ENCODE measurements at places on chromosomes 1 and 21.

DNA sequence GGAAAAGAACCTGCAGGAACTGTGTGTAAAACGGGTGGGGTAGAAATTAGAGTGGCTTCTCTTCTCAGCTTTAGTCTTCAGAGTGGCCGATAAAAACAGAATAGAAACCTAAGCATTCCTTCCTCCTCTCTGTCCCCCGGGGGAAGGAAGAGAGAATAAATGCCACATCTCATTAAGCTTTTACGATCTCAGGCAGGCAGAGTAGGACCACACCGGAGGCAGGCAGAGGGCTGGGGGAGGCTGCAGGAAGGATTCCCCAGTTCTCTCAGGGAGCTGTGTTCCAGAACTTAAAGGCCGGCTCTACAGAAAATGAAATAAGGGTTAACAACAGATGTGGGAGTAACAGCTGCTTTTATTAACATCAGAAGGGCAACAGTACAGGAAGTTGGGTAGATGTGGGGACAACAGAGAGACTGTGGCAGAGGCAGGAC lies 24.5 kb upstream of the MEF2D start:
- no peaks in the 10 kb centered on the region for H3K27me3 ChIP-seq
- H3K36me3 ChIP-seq, result peaks cover 63% of the 10 kb centered on the region
- H3K4me1 ChIP-seq, result no peaks in the 10 kb centered on the region
- H3K27ac ChIP-seq, result no peak overlapping the region
- no peak overlapping the region for H3K4me3 ChIP-seq

- peaks cover 32% of the 10 kb centered on the region for H3K4me1 ChIP-seq
- H3K27me3 ChIP-seq, result no peaks in the 10 kb centered on the region
- H3K27ac ChIP-seq, result peak overlapping the region; percentile 53
- DNase-seq, result peak; percentile 72
- H3K4me3 ChIP-seq, result no peak overlapping the region
Measured at GRCh38 chr1:59484096-59484495, 187.2 kb downstream of the FGGY start.

DNA sequence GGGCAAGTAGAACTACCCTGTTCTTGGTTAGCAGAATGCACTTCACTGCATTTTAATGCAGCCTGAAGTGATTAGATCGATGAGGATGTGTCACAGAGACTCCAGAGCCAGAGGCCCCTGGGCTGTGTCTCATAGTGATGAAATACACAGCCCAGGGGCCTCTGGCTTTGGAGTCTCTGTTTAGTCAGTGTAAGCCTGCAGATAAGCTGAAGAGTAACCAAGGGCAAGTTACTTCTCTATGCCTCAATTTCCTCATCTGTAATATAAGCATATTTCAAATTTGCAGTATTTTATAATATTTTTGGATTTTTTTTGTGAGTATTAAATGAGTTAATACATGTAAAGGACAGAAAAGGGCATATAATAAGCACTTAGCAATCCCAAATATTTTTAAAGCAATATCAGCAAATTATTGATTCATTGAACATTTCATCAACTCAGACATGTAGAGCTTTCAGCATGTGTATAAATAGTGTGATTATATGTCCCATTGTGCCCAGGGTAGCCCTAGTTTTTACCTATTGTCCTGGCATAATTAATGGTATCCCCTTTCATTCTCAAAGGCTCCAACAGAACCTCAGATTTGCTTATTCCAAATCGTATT lies 23.6 kb upstream of the APOBEC4 start:
- H3K27me3 ChIP-seq, result no peaks in the 10 kb centered on the region
- H3K36me3 ChIP-seq, result no peaks in the 10 kb centered on the region
- no peak for DNase-seq
- no peak overlapping the region for H3K27ac ChIP-seq

DNA sequence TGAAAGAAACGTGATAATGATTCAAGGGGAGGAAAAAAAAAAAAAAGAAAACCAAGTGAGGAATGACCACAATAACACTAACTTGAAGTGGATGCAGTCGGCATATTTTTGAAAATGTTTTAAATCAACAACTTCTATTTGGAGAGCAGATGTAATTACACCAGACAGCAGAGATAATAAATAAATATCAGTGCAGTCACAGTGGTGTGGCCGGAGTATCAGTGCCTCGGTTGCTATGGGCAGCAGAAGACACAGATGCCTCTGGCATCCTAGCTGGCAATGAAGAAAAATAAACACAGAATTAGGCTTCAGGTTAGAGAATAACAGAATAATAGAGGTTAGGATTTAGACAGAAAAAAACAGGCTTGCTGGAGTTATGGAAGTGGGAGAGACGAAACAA lies 888.3 kb downstream of the LTN1 start:
- no peaks in the 10 kb centered on the region for H3K4me1 ChIP-seq
- no peak for DNase-seq
- no peak overlapping the region for H3K4me3 ChIP-seq
- no peaks in the 10 kb centered on the region for H3K36me3 ChIP-seq

DNA sequence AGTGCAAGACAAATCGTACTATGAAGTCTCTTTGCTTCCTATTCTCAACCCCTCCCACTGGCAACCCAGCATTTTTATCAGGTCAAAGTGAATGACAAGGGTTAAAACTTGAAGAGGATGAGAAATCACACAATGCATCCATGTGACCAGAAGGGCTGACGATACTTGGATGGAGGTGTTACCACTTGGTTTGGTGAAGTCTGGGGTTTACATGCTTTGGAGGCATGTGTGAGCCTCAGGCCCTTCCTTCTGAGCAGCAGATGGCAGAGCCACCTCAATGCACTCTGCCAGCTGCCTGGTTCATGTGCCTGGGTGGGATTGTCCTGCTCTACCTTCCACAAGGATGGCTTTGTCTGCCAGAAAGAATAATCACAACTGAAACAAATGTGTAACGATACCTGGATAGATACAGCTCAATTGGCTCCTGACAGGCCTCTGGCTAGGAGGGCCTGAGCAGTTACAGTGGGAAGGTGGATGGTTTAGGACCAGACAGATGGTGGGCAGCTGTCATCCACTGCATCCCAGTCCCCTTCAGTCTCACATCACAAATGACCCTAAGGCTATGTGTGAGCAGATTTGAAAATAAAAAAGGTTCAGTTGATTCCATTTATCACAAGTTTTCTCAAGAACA lies 51.5 kb upstream of the CNIH3 start:
- DNase-seq, result no peak
- no peaks in the 10 kb centered on the region for H3K27me3 ChIP-seq
- H3K36me3 ChIP-seq, result no peaks in the 10 kb centered on the region

GRCh38 chr1:51924455-51924854 lies 45.9 kb upstream of the NRDC start:
- peaks cover 29% of the 10 kb centered on the region for H3K36me3 ChIP-seq
- H3K4me1 ChIP-seq, result peaks cover 53% of the 10 kb centered on the region
- H3K4me3 ChIP-seq, result no peak overlapping the region
- H3K27me3 ChIP-seq, result no peaks in the 10 kb centered on the region
- DNase-seq, result peak; percentile 73

- no peaks in the 10 kb centered on the region for H3K27me3 ChIP-seq
- no peaks in the 10 kb centered on the region for H3K36me3 ChIP-seq
- peak overlapping the region; percentile 92 for H3K27ac ChIP-seq
- peak; percentile 86 for DNase-seq
Measured at GRCh38 chr1:151479462-151479861, 20.2 kb upstream of the POGZ start.

GRCh38 chr1:10815858-10816195 lies 19.4 kb upstream of the CASZ1 start:
- no peaks in the 10 kb centered on the region for H3K4me1 ChIP-seq
- no peaks in the 10 kb centered on the region for H3K36me3 ChIP-seq
- no peak overlapping the region for H3K4me3 ChIP-seq
- H3K27me3 ChIP-seq, result peaks cover 44% of the 10 kb centered on the region
- no peak overlapping the region for H3K27ac ChIP-seq
- DNase-seq, result no peak

GRCh38 chr1:199898654-199899053 lies 128.9 kb upstream of the NR5A2 start:
- no peaks in the 10 kb centered on the region for H3K36me3 ChIP-seq
- H3K4me3 ChIP-seq, result no peak overlapping the region
- H3K4me1 ChIP-seq, result peaks cover 16% of the 10 kb centered on the region
- H3K27ac ChIP-seq, result no peak overlapping the region

DNA sequence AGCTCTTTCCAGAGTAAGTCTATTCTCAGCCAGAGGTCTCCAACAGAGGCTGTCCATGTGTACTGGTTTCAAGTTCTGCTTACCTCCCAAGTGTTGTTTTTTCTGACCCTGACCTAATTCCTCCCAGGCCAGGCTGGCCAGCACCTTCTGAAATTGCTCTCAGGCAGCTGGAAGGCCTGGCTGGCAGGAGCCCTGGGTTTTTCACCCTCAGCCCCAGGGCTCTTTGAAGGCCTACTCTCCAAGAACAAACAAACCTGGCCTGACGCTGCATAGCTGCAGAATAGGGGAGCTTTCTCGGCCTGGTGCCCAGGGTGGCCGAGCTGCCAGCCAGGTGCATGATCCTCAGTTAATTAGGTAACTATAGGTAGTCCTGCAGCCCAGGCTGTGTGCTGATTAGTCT lies 147.5 kb downstream of the CACNA1E start:
- DNase-seq, result no peak
- H3K27me3 ChIP-seq, result no peaks in the 10 kb centered on the region
- H3K4me3 ChIP-seq, result no peak overlapping the region
- no peak overlapping the region for H3K27ac ChIP-seq
- H3K4me1 ChIP-seq, result no peaks in the 10 kb centered on the region

- H3K4me3 ChIP-seq, result no peak overlapping the region
- no peak for DNase-seq
- no peaks in the 10 kb centered on the region for H3K4me1 ChIP-seq
- H3K27ac ChIP-seq, result no peak overlapping the region
Measured at GRCh38 chr1:22359427-22359826, 92.2 kb upstream of the ZBTB40 start.

GRCh38 chr1:6300342-6301048 lies 39.6 kb upstream of the GPR153 start:
- H3K4me1 ChIP-seq, result no peaks in the 10 kb centered on the region
- no peaks in the 10 kb centered on the region for H3K36me3 ChIP-seq
- no peak overlapping the region for H3K27ac ChIP-seq
- H3K4me3 ChIP-seq, result no peak overlapping the region

DNA sequence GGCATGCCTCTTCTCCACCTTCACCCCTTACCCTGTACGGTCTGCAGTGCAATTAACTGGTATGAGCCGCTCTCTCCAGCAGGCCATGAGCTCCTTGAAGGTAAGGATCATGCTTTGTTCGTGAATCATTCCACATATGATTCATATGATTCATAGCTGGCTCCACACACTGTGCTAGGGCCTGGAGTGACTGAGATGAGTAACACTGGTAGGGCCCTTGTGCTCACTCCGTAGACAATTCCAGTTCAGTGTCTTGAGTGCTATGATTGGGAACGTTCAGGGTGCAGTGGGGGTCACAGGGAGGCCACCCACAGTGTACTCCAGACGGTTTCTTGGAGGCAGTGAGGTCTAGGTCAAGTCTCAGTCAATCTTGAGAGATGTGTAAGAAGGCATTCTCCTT lies 239.8 kb downstream of the LMX1A start:
- DNase-seq, result peak; percentile 86
- H3K27me3 ChIP-seq, result no peaks in the 10 kb centered on the region
- H3K36me3 ChIP-seq, result no peaks in the 10 kb centered on the region
- H3K4me3 ChIP-seq, result no peak overlapping the region
- peaks cover 16% of the 10 kb centered on the region for H3K4me1 ChIP-seq

GRCh38 chr1:211330282-211330936 lies 3.8 kb downstream of the TRAF5 start:
- H3K4me1 ChIP-seq, result peaks cover 4% of the 10 kb centered on the region
- peaks cover 5% of the 10 kb centered on the region for H3K36me3 ChIP-seq
- H3K27ac ChIP-seq, result no peak overlapping the region
- H3K27me3 ChIP-seq, result no peaks in the 10 kb centered on the region
- no peak overlapping the region for H3K4me3 ChIP-seq
- DNase-seq, result no peak

- no peak overlapping the region for H3K27ac ChIP-seq
- no peaks in the 10 kb centered on the region for H3K36me3 ChIP-seq
- no peak for DNase-seq
- no peak overlapping the region for H3K4me3 ChIP-seq
- H3K27me3 ChIP-seq, result no peaks in the 10 kb centered on the region
Measured at GRCh38 chr21:21688889-21689288, 690.7 kb downstream of the NCAM2 start.
